ENCODE measurements at places on chromosomes 1 and 21.

GRCh38 chr1:35143737-35144508, 49.0 kb downstream of the SFPQ start:
- no peak for DNase-seq

- DNase-seq = no peak
These were observed 144.5 kb downstream of the SPATA46 start for GRCh38 chr1:162232034-162232711.

GRCh38 chr1:115829947-115830346, 11.0 kb downstream of the NHLH2 start:
- DNase-seq = no peak

DNA sequence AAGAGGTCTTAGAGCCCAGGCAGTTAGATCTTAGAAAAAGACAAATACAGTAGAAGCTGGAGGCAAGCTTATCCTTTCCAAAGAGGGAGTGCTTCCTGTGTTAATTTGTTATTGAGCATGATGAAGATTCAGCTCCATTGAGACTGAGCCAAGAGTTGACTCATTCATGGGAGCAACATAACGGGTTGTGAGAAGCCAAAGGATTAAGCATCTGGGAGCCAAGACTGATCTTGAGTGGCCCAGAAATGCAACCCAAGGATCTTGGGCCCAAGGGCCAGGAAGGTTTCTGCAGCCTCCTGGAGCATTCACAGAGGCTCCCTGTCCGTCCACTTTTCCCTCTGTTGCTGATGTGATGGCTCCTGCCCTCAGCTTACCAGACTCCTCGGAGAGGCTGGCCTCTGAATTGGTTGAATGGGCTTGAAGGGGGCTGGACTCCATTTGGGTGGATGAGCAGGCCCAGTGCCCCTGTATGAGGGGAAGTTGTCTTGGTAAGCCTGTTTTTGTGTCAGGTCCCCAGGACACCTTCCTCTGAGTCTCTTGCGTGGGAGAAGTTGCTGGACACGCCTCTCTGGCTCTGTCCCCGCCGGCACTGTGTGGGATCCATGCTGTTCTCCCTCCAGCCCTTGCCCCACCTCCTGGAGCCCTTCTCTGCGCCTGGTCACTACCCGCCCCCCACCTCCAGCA, 42.4 kb downstream of the PDE9A start:
- no peak for DNase-seq

DNA sequence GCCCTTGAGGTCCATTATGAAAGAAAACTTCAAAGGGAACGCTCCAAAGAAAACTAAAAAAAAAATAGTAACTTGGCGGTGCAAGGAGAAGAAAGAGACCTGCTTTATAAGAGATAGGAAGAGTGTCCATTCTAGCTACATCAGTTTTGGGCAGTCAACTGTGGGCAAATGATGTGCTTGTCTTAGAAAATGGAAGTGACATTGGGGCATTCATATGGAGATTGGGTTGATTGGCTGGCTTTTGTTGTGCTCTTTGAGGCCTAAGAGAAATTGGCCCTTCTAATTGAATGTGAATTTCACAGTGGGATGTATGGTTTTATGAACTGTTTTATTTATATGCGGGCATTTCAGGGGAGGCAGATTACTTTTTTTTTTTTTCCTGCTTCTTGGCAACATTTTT, 13.2 kb downstream of the PPP1R12B start:
- DNase-seq = no peak

DNA sequence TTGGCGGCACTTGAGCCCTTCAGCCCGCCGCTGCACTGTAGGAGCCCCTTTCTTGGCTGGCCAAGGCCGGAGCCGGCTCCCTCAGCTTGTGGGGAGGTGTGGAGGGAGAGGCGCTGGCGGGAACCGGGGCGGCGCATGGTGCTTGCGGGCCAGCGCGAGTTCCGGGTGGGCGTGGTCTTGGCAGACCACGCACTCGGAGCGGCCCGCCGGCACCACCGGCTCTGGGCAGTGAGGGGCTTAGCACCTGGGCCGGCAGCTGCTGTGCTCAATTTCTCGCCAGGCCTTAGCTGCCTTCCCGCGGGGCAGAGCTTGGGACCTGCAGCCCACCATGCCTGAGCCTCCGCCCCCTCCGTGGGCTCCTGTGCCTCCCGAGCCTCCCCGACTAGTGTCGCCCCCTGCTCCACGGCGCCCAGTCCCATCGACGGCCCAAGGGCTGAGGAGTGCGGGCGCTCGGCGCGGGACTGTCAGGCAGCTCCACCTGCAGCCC, 673.7 kb upstream of the BRINP3 start:
- DNase-seq = no peak

- DNase-seq = no peak
These were observed 59.3 kb upstream of the DPT start for GRCh38 chr1:168788258-168788657.

DNA sequence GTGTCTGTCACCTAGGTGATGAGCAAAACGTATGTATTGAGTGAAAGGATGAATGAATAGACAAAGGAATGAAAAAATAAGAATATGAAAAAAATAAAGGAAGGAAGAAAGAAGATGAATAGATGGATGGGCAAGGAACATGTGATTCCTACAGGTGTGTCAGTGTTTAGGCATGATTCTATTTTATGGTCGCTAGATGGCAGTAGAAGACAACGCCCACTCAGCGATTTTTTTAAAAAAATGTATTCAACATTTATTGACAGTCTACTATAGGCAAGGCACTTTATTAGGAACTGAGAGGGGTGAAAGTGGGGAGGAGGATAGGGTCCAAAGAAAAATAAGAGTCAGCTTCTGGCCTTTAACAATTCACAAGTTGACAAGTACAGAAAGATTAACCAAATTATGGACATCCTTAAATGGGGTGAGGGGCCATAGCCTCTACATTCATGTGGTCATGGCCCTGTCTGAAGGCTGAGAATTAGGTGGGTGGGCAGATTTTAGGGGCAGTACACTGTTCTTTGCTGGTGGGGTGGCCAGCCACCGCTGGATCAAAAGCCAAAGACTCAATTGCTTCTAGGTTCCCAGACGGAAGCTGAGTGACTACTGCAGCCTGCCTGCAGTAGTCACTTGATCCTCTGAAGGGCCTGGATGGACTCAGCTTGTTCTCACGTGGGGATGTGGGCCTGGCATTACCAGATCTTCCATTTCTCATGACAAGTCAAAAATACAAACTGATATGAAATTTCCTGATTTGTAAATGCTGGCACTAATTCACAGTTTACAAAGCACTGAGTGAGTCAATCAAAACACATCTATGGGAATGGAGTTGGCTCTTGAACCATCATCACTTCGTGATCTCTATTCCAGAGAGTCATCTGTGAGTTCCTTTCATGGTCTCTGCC, 83.9 kb downstream of the FASLG start:
- DNase-seq = peak; percentile 62

GRCh38 chr1:205012391-205013140, 30.4 kb upstream of the CNTN2 start:
- DNase-seq = no peak

DNA sequence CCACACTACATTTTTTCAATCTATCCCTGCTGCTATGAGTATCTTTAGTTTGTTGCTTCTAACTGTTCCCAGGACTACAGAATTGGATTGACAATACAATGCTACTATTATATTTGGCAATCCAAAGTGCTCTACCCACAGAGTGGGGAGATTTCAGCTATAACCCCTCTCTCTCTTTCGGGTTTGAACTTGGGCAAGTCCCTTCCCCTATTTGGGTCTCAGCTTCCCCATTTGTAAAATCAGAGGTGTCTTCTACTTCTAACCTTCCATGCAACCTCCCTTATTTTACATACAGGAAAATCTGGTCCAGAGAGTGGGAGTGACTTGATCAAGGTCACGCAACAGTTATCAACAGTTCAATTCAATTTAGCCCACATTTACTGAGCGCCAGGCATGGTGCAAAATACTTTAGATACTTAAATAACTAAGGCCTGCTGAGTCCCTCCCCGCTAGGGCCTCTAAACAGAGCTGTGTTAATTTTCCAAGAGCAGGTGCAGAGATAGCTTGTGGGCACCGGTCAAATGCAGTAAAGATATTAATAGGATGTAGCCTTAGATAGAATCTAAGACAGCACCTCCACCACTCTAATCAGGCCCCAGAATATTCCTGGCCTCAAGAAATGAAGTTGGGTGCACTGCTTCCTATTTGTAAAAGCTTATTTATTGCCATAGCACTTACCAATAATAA, 9.4 kb upstream of the GPX7 start:
- DNase-seq = no peak

- no peak for DNase-seq
These were observed 235.7 kb upstream of the RAB4A start for GRCh38 chr1:229035054-229035747.

GRCh38 chr1:41240781-41241353, 1.2 kb downstream of the SCMH1 start:
- no peak for DNase-seq

- DNase-seq = no peak
These were observed 97.5 kb downstream of the CLEC20A start for GRCh38 chr1:178399177-178399728.

DNA sequence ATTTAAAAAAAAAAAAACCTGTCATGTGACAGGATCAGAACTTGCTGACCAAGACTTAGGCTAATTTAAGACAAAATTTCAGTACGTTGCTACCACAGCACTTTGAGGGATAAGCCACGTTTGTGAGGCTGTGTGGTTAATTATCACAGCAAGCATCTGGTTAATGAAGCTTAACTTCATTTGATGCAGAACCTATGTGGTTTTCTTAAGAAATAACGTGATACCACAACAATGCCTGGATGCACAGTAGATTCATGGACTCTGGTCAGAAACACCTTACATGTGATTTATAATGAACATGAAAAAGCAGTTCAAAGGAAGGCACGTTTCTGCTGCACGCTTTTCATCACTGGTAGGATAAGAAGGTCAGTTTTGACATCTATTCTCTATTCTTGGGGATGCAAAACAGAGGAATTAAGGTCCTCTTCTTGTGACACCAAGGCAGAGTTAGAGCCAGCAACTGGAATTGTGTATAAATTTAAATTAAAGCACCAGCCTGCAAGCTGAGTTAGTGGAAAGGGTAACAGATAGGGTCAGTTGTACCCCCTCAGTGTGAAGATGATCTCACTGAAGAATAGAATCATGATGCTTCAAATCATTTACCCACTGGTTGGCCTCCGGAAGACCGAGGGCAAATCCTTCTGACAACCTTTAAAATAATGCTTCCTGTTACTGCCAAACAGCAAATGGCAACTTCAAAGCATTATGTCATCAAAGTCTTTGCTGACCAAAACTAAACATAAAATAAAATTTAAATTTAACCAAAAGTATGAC, 6.0 kb upstream of the KRTAP8-1 start:
- DNase-seq = no peak
